Cardiac fibroblast (primary cell): ENCODE measurements at places on chromosomes 5 and 9.

- no peak for DNase-seq
Observed at GRCh38 chr5:87074934-87075541, 192.6 kb upstream of the RASA1 start.

GRCh38 chr5:44881266-44881665, 72.5 kb downstream of the MRPS30 start:
- DNase-seq: no peak

GRCh38 chr5:73426034-73426433, 22.5 kb downstream of the FOXD1 start:
- DNase-seq: no peak

GRCh38 chr5:107937204-107937603, 266.5 kb upstream of the EFNA5 start:
- no peak for DNase-seq

DNA sequence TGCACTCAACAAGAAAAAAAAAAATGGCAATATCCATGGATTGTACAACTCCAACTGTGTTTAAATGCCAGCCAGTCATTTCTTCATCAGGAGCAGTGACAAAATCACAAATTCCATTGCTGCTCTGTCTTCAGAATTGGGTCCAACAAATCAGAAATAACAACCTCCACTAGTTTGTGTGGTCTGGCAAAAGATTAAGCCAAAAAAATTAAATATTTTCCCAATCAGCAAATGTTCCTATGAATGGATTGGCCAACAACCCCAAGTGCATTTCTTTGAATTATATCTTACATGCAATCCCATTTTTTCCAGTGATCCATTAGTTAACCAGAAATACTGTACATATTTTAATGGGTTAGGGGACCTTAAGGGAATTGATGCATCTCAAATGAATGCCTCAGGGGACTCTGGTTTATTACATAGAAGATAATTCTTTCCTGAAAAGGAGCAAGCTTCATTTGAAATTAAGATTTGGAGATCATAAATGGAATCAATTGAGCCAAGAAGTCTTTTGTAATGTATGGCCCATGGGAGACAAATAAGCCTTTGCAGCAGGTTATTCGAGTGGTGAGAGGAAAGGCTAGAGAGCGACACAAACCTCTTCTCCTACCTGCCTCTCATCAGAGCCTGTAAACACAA, 131.8 kb downstream of the TLE1 start:
- peak; percentile 43 for DNase-seq

- DNase-seq: peak; percentile 32
Observed at GRCh38 chr9:113428062-113428615, 17.6 kb downstream of the C9orf43 start.

DNA sequence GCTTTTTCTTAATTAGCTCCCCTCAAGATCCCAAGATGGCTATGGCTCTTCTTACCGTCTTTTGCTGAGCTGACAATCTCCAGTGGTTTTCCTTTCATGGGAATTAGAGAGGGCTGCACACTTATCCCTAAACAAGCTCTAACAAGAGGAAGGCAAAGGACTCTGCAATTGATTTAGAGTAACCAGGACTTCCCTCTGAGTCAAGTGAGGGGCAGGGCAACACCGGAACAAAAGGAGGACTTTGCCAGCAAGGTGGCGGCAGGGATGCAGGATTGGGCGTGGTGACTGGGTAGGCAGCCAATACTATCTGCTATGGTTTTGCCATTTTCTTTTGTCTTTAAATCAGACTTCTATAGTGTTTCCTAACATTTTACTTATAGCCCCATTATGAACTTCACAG, 9.8 kb downstream of the SLC44A1 start:
- DNase-seq: no peak

- DNase-seq: no peak
Observed at GRCh38 chr5:6110441-6111005, 267.8 kb downstream of the MED10 start.

GRCh38 chr5:127297348-127298035, 6.9 kb downstream of the MEGF10 start:
- no peak for DNase-seq

GRCh38 chr5:112906637-112907036, 15.4 kb downstream of the REEP5 start:
- DNase-seq: no peak
